Vagina (tissue), 2 donors: ENCODE measurements at places on chromosomes 11 and 22. TPM values are rescaled to one million over a fixed set of nuclear protein-coding genes. Genes with fewer than 3 reads are reported as not detected.

GRCh38 chr11:47512701-47513100, 40.2 kb downstream of the CELF1 start:
- no peaks in the 10 kb centered on the region for H3K36me3 ChIP-seq
- no peak for DNase-seq
- no peak overlapping the region for H3K27ac ChIP-seq
- H3K4me3 ChIP-seq: no peak overlapping the region

- no peaks in the 10 kb centered on the region for H3K36me3 ChIP-seq
Observed at GRCh38 chr22:28047740-28048139, 128.7 kb upstream of the PITPNB start.

GRCh38 chr11:567629-568292, 7.0 kb downstream of the RASSF7 start:
- peaks cover 25% of the 10 kb centered on the region for H3K4me1 ChIP-seq
- peak overlapping the region; percentile 84 for H3K4me3 ChIP-seq
- DNase-seq: no peak
- no peaks in the 10 kb centered on the region for H3K36me3 ChIP-seq
- H3K27ac ChIP-seq: peak overlapping the region; percentile 81
- H3K27me3 ChIP-seq: no peaks in the 10 kb centered on the region

GRCh38 chr11:30310623-30311022, 12.3 kb upstream of the ARL14EP start:
- no peaks in the 10 kb centered on the region for H3K4me1 ChIP-seq
- no peaks in the 10 kb centered on the region for H3K27me3 ChIP-seq
- H3K4me3 ChIP-seq: no peak overlapping the region
- no peak for DNase-seq
- H3K27ac ChIP-seq: no peak overlapping the region
- H3K36me3 ChIP-seq: no peaks in the 10 kb centered on the region

FOXRED2 gene
- total RNA-seq: 3.7 TPM

DNA sequence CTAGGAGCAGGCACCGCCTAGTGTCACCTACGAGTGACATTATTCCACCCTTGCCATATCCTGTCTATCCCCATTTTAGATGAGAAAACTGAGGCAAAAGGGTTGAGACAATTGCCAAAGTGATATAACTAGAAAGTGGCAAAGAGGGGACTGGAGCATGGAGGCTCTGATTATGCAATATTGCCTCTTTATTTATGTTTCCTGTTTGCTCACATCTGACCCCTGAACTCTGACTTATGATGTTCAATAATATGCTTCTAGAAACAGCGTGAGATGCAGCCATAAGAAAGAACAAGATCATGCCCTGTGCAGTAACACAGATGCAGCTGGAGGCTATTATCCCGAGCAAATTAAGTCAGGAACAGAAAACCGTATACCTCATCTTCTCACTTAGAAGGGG, 7.7 kb downstream of the ELF5 start:
- no peak overlapping the region for H3K27ac ChIP-seq
- peaks cover 9% of the 10 kb centered on the region for H3K4me1 ChIP-seq
- no peak for DNase-seq
- no peaks in the 10 kb centered on the region for H3K36me3 ChIP-seq
- H3K27me3 ChIP-seq: no peaks in the 10 kb centered on the region
- no peak overlapping the region for H3K4me3 ChIP-seq

KCNE3 gene
- 5.2 TPM for total RNA-seq

ANO9 gene
- 12.0 TPM for total RNA-seq

MYOD1 gene
- total RNA-seq: not detected

PPFIA1 gene
- 54.3 TPM for total RNA-seq

DNA sequence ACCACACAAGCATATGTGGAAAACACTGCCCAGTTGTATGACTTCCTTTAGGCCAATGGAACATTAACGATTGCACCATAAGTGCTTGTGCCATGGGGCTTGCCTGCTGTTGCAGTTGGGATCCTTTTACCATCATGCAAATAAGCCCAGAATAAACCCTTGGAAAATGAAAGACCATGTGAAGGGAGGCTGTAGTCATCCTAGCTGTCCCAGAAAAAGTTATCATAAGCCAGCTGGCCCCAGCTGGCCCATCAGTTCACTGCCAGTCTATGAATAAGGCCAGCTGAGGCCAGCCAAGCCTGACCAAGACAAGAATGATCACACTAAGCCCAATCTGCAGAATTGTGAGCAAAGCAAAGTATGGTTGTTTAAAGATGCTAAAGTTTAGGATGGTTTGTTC, 253.9 kb upstream of the ARHGAP20 start:
- no peaks in the 10 kb centered on the region for H3K36me3 ChIP-seq
- peaks cover 5% of the 10 kb centered on the region for H3K4me1 ChIP-seq
- H3K4me3 ChIP-seq: no peak overlapping the region
- H3K27me3 ChIP-seq: no peaks in the 10 kb centered on the region
- DNase-seq: no peak

DNA sequence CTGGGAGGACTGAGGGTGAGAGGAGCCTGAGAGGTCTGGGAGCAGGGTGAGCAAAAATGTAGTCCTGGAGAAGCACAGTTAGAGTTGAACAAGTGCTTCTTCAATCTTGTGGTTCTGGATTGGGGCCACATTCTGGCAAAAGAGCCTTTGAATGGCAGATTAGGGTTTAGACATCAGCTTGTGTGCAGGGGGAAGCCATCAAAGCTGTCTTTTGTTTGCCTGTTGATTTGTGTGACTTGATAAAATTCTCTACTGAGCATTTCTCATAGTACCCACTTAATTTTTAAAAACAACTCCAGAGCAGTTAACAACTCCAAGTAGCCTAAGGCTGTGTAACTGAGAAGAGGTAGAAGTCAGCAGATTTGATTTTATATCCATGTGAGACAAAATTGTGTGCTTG, 166.2 kb downstream of the FAT3 start:
- DNase-seq: no peak
- H3K27me3 ChIP-seq: no peaks in the 10 kb centered on the region
- no peak overlapping the region for H3K27ac ChIP-seq
- no peak overlapping the region for H3K4me3 ChIP-seq

PPP1CA gene
- total RNA-seq: 102 TPM

DNA sequence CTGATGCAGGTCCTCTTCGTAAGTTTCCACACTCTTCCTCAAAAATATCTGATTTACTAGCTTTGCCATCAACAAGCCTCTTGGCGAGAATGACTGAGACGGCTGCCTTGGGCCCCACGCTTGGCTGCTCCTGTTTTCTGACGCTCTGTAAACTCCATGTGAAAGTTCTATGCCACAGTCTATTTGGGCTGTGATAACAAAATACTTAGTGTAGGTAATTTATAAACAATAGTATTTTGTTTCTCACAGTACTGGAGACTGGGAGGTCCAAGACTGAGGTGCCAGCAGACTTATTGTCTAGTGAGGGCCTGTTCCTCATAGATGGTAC, 123.2 kb upstream of the SORL1-AS1 start:
- peak overlapping the region; percentile 15 for H3K27ac ChIP-seq
- H3K4me3 ChIP-seq: no peak overlapping the region
- no peaks in the 10 kb centered on the region for H3K27me3 ChIP-seq
- H3K36me3 ChIP-seq: no peaks in the 10 kb centered on the region
- peaks cover 43% of the 10 kb centered on the region for H3K4me1 ChIP-seq
- DNase-seq: peak; percentile 65

- peaks cover 37% of the 10 kb centered on the region for H3K4me1 ChIP-seq
- H3K36me3 ChIP-seq: no peaks in the 10 kb centered on the region
- H3K27me3 ChIP-seq: no peaks in the 10 kb centered on the region
Observed at GRCh38 chr11:11567936-11568650, 53.7 kb downstream of the GALNT18 start.

GRCh38 chr22:29152954-29153719, 52.6 kb upstream of the EMID1 start:
- DNase-seq: no peak
- H3K4me1 ChIP-seq: peaks cover 12% of the 10 kb centered on the region
- H3K4me3 ChIP-seq: no peak overlapping the region
- H3K27me3 ChIP-seq: no peaks in the 10 kb centered on the region
- no peaks in the 10 kb centered on the region for H3K36me3 ChIP-seq

GRCh38 chr11:33017965-33018364, 2.3 kb downstream of the DEPDC7 start:
- H3K27me3 ChIP-seq: no peaks in the 10 kb centered on the region
- peaks cover 25% of the 10 kb centered on the region for H3K4me1 ChIP-seq
- no peak overlapping the region for H3K27ac ChIP-seq

GRCh38 chr11:34091825-34092224, 13.6 kb upstream of the NAT10 start:
- H3K27ac ChIP-seq: no peak overlapping the region
- no peak overlapping the region for H3K4me3 ChIP-seq
- DNase-seq: no peak
- no peaks in the 10 kb centered on the region for H3K36me3 ChIP-seq
- no peaks in the 10 kb centered on the region for H3K27me3 ChIP-seq

- H3K27me3 ChIP-seq: no peaks in the 10 kb centered on the region
- no peak overlapping the region for H3K27ac ChIP-seq
- no peaks in the 10 kb centered on the region for H3K36me3 ChIP-seq
- peaks cover 47% of the 10 kb centered on the region for H3K4me1 ChIP-seq
- no peak for DNase-seq
Observed at GRCh38 chr11:117039270-117039669, 59.0 kb downstream of the SIK3 start.

DNA sequence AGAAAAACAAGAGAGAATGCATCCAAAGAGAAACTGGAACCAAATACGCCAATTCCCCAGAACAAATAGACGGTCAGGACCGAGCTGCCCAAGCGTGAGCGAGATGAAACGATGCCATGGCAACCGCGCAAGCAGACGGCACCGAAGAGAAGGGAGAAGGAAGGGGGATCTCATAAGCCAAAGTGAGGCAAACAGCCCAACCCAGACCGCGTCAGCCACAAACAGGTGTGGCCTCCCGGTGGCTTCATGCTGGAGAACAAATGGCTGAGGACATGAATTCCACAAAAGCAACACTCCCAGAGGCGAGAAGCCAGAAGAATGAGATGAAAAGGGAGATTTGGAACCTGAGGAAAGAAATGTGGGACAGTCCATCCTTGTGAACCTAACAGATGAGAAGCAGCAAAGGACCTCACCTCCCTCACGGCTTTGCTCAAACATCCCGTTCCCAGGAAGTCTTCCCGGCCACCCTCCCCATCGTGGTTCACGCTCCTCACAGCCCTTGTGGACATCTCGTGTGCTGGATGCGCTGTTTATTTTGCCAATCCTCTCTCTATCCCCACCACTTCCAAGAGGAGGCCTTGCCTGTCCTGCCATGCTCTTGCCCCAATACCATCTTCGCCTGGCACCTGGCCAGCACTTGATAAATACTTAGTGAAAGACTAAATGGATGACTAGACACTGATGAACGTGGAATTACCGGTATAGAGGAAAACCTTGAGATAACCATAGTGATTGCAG, 89.1 kb upstream of the RTL6 start:
- H3K4me1 ChIP-seq: peaks cover 8% of the 10 kb centered on the region
- DNase-seq: no peak
- no peak overlapping the region for H3K27ac ChIP-seq
- no peaks in the 10 kb centered on the region for H3K36me3 ChIP-seq
- H3K4me3 ChIP-seq: no peak overlapping the region
- H3K27me3 ChIP-seq: no peaks in the 10 kb centered on the region

FXYD6 gene
- 75.4 TPM for total RNA-seq

DNA sequence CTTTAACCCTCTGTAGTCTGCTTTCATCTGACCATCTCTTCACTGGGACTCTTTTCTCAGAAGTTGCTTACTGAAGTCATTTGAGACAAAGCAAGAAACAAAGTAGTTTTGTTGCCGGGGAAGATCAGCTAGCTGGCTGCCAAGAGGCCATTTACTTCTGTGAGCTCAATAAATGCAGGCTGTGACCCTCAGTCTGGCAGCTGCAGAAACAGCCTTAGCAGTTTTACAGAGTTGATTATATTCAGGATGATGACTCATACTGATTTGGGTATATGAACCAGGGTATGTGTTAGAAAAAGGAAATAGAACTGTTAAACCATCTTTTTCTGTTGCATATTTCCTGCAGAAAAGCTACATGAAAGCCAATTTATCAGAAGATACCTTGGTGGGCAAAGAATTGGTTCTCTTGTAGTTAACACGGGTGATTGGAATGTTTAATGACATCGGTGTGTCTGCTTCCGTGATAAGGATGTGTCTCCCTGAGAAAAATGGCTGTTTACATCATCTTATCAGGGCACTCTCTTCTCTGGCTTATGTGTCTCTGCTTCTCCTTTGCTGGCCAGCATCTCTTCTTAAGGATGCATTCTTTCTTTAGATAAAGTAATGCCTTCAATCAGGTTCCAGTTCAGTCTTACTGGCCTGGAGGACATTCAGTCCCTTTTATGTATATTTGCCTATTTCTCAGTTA, 18.5 kb downstream of the FIBIN start:
- no peaks in the 10 kb centered on the region for H3K27me3 ChIP-seq
- no peaks in the 10 kb centered on the region for H3K36me3 ChIP-seq
- H3K4me1 ChIP-seq: peaks cover 31% of the 10 kb centered on the region
- peak overlapping the region; percentile 45 for H3K27ac ChIP-seq

DNA sequence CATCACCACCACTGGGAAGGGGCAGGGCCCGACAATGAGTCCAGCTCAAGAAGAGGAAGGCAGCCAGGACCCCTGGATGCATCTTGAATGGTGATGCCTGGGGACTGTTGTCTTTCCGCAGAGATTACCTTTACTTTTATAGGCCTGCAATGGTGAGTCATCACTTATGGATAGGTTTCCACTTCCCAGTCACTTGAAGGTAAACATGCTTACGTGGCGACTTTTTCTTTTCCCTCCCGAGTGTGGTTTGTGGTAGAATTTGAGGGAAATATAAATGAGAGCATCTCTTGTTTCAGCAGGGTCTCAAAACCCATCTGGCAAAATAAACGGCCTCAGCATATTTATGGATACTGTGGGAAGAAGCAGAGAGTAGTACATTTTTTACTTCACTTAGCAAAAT, at the start of gene MMP13:
TSS of gene MMP13 (minus strand) at position 109 of the 400 bp plus-strand sequence. CDS start at position 82, 27 bp downstream.
- H3K27me3 ChIP-seq: no peaks in the 10 kb centered on the region
- H3K4me1 ChIP-seq: no peaks in the 10 kb centered on the region
- no peaks in the 10 kb centered on the region for H3K36me3 ChIP-seq
- DNase-seq: no peak

GRCh38 chr11:37110385-37110784, 512.3 kb upstream of the RAG2 start:
- H3K4me3 ChIP-seq: no peak overlapping the region
- no peaks in the 10 kb centered on the region for H3K4me1 ChIP-seq
- no peaks in the 10 kb centered on the region for H3K27me3 ChIP-seq

DNA sequence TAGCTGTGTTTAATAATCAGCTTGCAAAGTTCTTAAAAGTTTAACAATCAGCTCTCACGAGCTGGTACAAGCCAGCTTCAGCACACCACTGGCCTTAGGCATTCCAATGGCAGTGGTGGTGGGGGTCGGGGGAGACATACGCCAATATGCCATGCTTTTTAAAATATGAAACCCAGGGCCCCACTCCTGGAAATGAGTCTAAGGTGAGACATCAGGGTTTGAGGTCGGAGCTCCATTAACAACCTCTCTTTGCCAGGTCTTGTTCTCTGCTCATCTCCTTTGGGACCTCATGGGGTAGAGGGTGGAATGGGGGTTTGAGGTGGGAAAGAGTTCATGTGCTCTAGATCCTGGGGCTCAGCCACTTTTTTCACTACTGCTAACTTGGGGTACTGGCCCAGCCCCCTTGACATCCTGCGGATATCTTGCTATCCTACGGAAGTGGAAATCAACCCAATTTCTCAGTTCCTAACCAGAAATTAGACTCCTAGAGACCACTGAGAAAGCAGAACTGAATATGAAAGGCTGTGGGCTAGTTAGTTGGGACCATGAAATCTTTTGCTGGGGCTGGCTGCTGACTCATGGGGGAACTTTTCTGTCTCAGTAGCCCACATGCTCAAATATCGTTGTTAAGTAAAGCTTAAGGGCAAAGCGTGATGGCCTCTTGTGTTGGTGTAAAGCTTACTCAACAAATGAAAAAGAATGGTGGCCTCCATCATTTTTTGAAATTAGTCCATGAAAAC, 90.1 kb downstream of the PDHX start:
- no peak for DNase-seq
- no peaks in the 10 kb centered on the region for H3K27me3 ChIP-seq
- no peak overlapping the region for H3K27ac ChIP-seq
- H3K36me3 ChIP-seq: no peaks in the 10 kb centered on the region
- peaks cover 36% of the 10 kb centered on the region for H3K4me1 ChIP-seq
- H3K4me3 ChIP-seq: no peak overlapping the region

RCE1 gene
- 23.6 TPM for total RNA-seq
